Activated CD8-positive, alpha-beta T cell treated with anti-CD3 and anti-CD28 coated beads, Interleukin-2, amount 10 ng/mL, durations not matched to agents 7 days and 5 days (primary cell): ENCODE measurements at places on chromosomes 3 and 15.
A peak's percentile ranks its signal among the peaks of the same experiment; 100 is the strongest.

GRCh38 chr3:116425126-116425525 lies 20.2 kb downstream of the LSAMP start:
- H3K27me3 ChIP-seq = no peaks in the 10 kb centered on the region
- H3K36me3 ChIP-seq = no peaks in the 10 kb centered on the region
- H3K4me1 ChIP-seq = no peaks in the 10 kb centered on the region
- no peak overlapping the region for H3K27ac ChIP-seq
- H3K4me3 ChIP-seq = no peak overlapping the region

- H3K4me1 ChIP-seq = peaks cover 59% of the 10 kb centered on the region
- H3K27me3 ChIP-seq = no peaks in the 10 kb centered on the region
- H3K4me3 ChIP-seq = no peak overlapping the region
- peaks cover 46% of the 10 kb centered on the region for H3K36me3 ChIP-seq
- DNase-seq = no peak
Observed at GRCh38 chr3:152403632-152404066, 134.9 kb downstream of the MBNL1 start.

DNA sequence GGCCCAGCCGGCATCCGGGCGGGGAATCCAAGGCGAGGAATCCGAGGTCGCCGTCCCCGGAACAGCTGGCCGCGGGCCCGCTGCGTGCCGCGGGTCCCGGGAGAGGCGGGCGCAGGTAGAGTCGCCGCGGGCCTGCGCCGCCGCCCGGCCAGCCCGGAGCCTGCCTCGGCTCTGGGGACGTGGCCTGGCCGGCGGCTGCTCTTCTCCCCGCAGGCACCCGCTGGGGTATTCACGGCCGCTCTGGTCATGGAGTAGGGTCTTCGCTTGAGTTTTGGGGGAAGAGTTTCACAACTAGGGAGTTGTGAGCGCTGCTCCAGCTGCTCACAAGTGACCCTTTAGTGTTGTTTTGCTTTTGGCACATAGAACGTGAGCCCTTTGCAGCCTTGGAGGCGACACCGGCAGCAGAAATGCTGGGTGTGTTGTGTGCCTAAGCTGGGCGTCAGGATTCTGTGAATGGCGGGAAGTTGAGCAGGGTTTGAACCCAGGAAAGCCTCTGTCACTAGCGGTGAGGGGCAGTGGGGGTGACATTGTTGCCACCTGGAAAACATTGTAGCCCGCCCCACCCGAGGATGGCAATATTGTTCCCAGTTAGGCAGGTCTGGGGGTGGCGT lies 4.0 kb downstream of the TRIM71 start:
- H3K27ac ChIP-seq = no peak overlapping the region
- no peak for DNase-seq
- peaks cover 48% of the 10 kb centered on the region for H3K27me3 ChIP-seq
- peaks cover 13% of the 10 kb centered on the region for H3K4me1 ChIP-seq
- peaks cover 2% of the 10 kb centered on the region for H3K36me3 ChIP-seq

GRCh38 chr3:39920271-39920670 lies 110.9 kb downstream of the MYRIP start:
- H3K4me1 ChIP-seq = no peaks in the 10 kb centered on the region
- DNase-seq = no peak
- H3K4me3 ChIP-seq = no peak overlapping the region
- H3K36me3 ChIP-seq = no peaks in the 10 kb centered on the region

- H3K36me3 ChIP-seq = peaks cover 13% of the 10 kb centered on the region
- no peaks in the 10 kb centered on the region for H3K27me3 ChIP-seq
- DNase-seq = no peak
- peaks cover 11% of the 10 kb centered on the region for H3K4me1 ChIP-seq
- no peak overlapping the region for H3K4me3 ChIP-seq
Observed at GRCh38 chr3:188383748-188384147, 229.8 kb downstream of the LPP start.

DNA sequence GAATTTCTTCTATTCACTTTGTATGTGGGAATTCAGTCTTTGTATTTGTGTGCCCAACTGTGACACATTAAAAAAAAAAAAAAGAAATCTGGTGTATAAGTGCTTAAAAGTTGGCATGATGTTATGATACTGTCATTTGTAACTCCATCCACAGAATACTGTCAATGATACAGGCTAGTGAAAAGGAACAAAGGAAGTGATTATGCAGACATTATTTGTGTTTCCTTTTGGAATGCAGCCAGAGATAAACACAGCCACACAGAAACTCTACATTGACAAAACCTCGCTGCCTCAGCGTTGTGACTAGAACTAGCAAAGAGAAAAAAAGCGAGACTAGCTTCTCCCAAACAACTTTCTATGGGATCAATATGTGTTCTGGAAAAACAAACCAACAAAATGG lies 519.2 kb upstream of the AGTR1 start:
- no peaks in the 10 kb centered on the region for H3K4me1 ChIP-seq
- no peak for DNase-seq
- H3K27me3 ChIP-seq = no peaks in the 10 kb centered on the region
- no peak overlapping the region for H3K4me3 ChIP-seq
- H3K27ac ChIP-seq = no peak overlapping the region

GRCh38 chr3:41688595-41689380 lies 273.1 kb downstream of the ULK4 start:
- H3K4me1 ChIP-seq = no peaks in the 10 kb centered on the region
- H3K36me3 ChIP-seq = no peaks in the 10 kb centered on the region
- DNase-seq = no peak
- H3K27ac ChIP-seq = no peak overlapping the region

DNA sequence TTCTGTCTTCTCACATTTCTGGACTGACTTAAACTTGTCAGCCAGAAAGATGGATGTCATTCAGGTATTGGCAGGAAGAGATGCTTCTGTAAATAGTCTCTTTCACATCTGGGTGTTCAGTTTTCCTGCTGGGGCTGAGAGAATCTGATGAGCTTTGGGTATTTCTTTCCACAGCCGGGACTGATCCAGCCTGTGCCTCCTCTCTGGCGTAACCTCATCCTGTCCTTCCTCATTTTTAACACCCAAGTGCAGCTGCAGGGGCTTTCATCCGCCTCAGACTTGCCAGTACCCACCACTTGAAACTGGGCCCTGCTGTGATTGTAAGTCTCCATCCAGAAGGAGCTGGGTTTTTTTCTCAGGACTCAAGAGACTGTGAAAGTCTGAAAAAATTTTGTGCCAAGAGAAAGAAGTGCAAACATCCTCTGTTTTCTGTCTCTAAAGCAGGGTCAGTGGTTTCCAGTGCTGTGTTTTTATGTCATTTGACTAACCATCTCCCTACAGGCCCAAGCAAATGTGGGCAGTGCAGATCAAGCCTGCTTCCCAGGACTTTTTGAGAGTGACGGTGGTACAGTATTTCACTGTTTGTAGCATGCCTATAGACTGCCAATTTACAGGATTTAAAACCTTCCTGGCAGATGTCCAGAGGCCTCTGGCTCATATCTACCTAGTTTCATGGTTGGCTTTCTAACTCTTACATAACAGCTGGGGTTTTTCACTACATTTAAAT lies 342.7 kb downstream of the PTPRG start:
- no peak for DNase-seq
- no peaks in the 10 kb centered on the region for H3K27me3 ChIP-seq
- no peak overlapping the region for H3K27ac ChIP-seq
- H3K4me1 ChIP-seq = no peaks in the 10 kb centered on the region
- H3K4me3 ChIP-seq = no peak overlapping the region
- no peaks in the 10 kb centered on the region for H3K36me3 ChIP-seq

- no peak overlapping the region for H3K27ac ChIP-seq
- peaks cover 37% of the 10 kb centered on the region for H3K27me3 ChIP-seq
- peak overlapping the region; percentile 20 for H3K4me3 ChIP-seq
- DNase-seq = no peak
- no peaks in the 10 kb centered on the region for H3K36me3 ChIP-seq
Observed at GRCh38 chr3:69353503-69353902, 32.4 kb downstream of the FRMD4B start.

DNA sequence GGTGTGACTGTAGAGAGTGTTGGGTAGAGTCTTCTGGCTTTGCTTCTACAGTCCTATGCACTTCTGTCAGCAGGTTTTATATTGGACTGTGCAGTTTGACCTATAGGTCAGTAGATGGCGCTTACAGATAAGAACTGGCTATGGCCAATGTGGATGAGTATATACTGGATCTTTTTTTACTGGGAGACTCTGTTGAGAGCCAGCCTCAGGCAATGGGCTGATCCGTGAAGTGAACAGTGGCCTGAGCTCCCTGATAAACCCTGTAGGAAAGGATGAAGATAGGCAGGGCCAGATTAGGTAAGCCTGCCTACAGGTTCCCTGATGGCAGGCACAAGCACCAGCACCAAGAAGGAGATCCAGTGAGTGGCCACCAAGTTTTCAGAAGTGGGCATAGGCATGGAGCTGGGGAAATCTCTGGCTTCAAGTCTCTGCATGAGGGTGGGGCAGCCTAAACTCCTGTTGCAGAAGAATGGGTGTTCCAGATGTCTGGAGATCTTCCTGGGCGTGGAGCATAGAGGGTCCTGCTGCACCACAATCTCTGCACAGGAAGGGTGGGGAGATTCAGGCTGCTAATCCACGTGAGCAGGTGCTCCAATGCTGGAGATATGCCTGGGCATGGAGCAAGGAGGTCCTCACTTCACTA lies 326.0 kb upstream of the SGO1 start:
- H3K36me3 ChIP-seq = no peaks in the 10 kb centered on the region
- no peaks in the 10 kb centered on the region for H3K27me3 ChIP-seq
- DNase-seq = no peak
- H3K4me1 ChIP-seq = no peaks in the 10 kb centered on the region
- H3K4me3 ChIP-seq = no peak overlapping the region
- no peak overlapping the region for H3K27ac ChIP-seq
